ENCODE measurements at places on chromosomes 1 and 21.

DNA sequence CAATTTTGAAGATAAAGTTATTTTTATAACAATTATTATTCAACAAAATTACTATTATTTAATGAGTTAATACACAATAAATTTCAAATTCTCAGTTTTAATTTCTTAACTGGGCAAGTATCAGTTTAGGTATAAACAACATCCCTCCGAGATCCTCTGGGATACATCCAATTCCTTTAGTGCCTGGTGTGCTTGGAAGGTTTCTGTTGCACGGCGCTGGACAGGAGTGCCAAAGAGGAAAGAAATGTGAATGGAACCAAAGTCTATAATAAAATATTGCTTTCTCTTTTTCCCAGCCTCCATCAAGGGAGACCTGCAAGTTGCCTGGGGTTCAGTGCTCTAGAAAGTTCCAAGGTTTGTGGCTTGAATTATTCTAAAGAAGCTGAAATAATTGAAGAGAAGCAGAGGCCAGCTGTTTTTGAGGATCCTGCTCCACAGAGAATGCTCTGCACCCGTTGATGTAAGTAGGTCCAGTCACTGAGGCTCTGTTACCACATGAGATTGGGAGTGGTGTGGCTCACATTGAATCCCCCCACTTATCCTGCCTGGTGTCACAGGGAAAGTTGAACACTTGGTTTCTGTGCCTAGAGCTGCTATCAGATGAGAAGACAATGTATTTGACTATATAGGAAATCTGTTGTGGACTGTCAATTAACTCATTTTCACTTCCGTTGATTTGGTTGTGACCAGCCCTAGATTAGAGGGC lies 22.8 kb downstream of the DDR2 start:
- DNase-seq: no peak

- DNase-seq: no peak
These were observed 138.5 kb upstream of the SGIP1 start for GRCh38 chr1:66395202-66396061.

GRCh38 chr1:147168626-147169058 lies 3.6 kb downstream of the PRKAB2 start:
- peak; percentile 47 for DNase-seq

GRCh38 chr1:88175120-88175630 lies 508.9 kb upstream of the PKN2 start:
- no peak for DNase-seq

DNA sequence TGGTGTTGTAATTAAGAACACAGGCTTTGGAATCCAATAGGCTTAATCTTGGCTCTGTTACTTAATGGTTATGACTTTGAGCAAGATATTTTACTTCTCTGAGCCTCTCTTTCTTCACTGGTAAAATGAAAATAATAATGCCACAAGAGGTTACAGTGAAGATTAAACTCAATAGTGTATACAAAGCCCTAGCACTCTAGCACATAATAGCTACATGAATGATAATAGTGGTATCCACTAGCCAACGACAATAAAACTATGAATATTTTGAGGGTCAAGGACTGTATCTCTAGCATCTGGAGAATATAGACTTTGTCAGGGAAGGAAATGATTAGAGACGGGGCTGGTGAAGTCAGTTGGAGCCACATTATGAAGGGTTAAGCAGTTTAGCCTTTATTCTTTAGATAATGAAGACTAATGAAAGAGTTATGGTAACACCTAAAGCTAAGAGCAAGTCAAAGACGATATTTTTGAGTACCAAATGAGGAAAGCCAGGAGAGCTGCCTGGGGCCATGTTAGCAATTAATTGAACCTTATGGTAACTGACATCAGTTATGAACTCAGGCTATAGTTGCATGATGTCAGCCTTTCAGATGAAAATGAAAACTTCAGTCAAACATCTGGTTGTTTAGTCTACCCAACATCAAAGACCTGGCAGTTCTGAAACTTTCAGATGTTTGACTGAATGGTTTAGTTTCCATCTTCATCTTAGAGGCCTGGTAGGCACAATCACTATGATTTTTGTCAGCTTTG lies 32.8 kb upstream of the RNF11 start:
- no peak for DNase-seq

- DNase-seq: no peak
These were observed 75.2 kb upstream of the NEK2 start for GRCh38 chr1:211750599-211750998.

DNA sequence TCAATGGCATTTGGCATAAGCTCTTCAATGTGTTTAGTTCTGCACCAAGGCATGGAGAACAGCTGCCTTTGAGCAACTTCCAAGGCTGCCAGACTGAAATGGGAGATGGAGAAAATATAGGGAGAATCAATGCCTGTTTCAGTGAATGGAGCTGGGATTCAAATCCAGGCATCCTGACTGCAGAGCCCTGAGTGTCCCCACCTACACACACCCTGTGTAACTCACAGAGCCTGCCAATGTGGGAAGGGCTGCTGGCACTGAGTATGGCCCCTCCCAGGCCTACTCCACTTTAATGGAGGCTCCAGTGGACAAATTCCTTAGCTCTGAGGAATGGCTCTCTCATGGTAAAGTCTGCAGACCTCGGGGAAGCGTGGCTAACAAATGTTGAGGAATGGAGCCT lies 145.6 kb upstream of the TNR start:
- no peak for DNase-seq

GRCh38 chr1:150268340-150268704 lies 494 bp downstream of the APH1A start:
- DNase-seq: peak; percentile 64

DNA sequence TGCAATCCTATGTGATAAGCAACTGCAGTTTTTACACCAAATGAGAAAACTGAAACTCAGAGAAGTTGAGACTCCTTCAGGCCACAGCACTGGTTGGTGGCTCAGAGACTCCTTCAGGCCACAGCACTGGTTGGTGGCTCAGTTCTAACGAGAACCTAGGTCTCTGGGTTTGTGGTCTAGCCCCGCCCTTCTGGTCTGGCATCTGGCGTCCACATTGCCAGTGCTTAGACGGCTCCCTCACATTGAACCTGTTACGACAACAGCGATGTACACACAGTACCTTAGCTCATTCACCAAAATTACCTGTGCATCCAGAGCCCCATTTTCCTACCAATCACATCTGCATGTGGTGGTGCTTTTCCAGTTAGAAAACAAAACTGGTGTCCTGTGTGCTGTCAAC lies 66.1 kb downstream of the NID1 start:
- DNase-seq: peak; percentile 39

DNA sequence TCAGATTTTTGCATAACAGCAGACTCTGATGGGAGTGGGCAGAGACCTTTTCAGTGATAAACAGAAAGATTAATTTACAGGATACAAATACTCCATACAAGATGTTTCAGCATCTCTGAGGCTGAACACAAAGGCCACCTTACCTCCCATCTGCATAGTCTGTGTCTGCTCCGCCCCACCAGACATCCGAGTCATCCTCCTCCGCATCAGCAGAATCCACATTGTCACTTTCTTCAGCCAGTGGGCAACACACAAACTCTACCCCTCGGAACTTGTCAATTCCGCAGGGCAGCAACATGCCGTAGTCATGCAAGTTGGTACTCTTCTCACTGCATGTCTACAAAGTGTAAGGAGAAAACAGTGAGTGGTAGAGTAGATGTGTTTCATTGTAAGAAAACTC lies 119.7 kb downstream of the APP start:
- DNase-seq: no peak

Measured in ELR (cell line).